Stimulated activated CD4-positive, alpha-beta T cell treated with anti-CD3 and anti-CD28 coated beads, Interleukin-1b, Interleukin-23, amount 100 ng/mL, for 1 hour (primary cell): ENCODE measurements at places on chromosomes 16 and 17.

DNA sequence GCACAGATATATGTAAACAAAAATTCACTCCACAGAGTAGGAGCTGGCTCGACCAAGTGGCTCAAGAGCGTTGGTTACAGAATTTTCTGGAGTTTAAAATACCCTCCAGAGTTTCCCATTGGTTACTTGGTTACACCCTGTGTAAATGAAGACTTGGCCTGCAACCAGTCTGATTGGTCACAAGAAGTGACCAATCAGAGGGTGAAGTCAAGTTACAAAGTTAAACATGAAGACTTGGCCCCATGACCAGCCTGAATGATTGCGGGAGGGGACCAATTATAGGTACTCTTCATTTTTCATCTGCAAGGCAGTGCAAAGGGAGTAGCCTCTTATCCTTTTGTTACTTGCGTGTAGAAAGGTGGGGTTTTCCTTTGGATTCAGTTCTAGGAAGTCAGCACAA lies 121.3 kb upstream of the SALL1 start:
- no peak for DNase-seq

DNA sequence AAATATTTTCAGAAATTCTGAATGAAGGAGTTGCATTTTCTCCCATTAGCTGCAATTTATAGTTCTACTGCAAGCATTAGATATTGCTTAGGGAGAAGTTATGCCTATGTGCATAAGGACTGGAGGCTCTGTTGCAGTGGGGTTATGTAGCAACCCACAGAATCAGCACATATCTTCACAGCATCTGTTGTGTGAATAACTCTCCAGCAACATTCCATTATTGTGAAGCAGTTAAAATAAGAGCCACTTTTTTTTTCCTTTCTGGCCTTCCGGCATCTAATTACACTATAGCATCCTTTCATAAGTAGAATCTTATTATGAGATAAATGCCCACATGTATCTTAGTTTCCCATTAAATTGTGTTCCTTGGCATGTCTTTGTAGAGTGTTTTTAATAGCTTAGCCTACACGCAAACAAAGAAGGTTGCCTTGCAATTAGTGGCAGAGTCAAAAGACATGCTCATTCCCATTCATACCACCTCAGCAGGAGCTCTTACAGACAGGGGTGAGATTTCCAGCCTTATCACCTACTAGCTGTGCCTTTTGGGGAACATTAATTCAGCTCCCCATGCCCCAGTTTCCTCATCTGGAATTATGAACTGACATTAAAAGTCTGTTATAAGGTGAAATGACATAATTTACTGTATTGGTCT lies 596.0 kb upstream of the GOT2 start:
- no peak for DNase-seq

DNA sequence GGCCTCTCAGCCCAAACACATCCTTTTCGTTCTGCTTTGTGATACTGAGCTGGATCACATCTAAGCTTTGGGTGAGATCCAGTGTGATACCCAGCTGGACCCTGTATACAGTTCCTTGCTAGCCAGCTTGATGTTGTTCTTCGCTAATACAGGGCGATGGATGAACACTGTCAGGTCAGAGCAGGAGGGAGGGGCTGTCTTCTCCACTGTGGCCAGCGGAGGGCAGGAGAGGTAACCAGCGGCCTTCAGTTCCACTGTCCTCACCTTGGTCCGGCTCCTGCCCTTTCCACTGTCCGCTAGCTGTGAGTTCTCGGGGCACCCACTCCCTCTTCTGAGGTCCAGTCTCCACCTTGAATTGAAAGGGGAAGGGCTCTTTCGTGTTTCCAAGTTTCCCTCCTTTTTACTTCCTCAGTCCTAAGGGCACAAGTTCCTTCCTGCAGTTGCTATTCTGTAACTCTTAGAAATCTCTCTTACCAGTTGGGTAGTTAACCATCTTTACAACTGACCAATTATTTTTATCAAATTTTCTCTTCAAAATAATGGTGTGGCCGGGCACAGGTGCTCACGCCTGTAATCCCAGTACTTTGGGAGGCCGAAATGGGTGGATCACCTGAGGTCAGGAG lies 3.0 kb upstream of the ZNF213 start:
- no peak for DNase-seq

GRCh38 chr17:74728033-74728701 lies 8.9 kb upstream of the RAB37 start:
- DNase-seq, result no peak

- DNase-seq, result no peak
These were observed 77.0 kb downstream of the MRC2 start for GRCh38 chr17:62704381-62704971.

- no peak for DNase-seq
These were observed 741 bp upstream of the DEXI start for GRCh38 chr16:10943064-10943353.

- no peak for DNase-seq
These were observed 6.7 kb upstream of the SEZ6 start for GRCh38 chr17:29012535-29012934.

- no peak for DNase-seq
These were observed 936.1 kb upstream of the SOX9 start for GRCh38 chr17:71184716-71185115.

- no peak for DNase-seq
These were observed 2.5 kb downstream of the RSL1D1 start for GRCh38 chr16:11848842-11849241.

- DNase-seq, result no peak
These were observed 11.1 kb downstream of the LDHD start for GRCh38 chr16:75105306-75106061.
